ENCODE measurements at places on chromosomes 11 and 22. TPM values are rescaled to one million over a fixed set of nuclear protein-coding genes. Genes with fewer than 3 reads are reported as not detected.

GRCh38 chr22:33472462-33473344, 414.5 kb upstream of the SYN3 start:
- H3K4me1 ChIP-seq: no peaks in the 10 kb centered on the region
- H3K27me3 ChIP-seq: no peaks in the 10 kb centered on the region
- no peak overlapping the region for H3K4me3 ChIP-seq
- DNase-seq: no peak
- H3K36me3 ChIP-seq: no peaks in the 10 kb centered on the region

- no peak overlapping the region for H3K27ac ChIP-seq
- no peaks in the 10 kb centered on the region for H3K27me3 ChIP-seq
- H3K4me1 ChIP-seq: no peaks in the 10 kb centered on the region
These were observed 1.7 kb upstream of the LINC01488 start for GRCh38 chr11:69479591-69480271.

DNA sequence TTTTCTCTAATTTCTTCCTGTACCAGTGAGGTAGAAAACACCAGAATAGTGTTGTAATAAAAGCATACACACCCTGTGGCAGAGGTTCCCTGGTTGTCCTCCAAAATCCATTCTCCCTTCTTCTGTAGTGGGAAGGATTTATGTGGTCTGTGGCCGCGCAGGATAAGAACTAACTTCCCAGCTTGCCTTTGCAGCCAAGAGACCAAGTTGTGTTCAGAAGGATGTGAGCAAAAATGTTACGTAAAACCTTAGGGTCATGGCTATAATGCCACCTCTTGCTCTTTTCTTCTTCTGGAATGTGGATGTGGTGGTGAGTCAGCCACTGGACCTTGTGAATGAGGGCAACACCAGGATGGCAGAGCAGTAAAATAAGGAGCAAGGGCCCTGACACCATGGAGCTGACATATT, 28.4 kb downstream of the CCDC90B start:
- no peak overlapping the region for H3K27ac ChIP-seq
- H3K4me1 ChIP-seq: no peaks in the 10 kb centered on the region
- peaks cover 6% of the 10 kb centered on the region for H3K36me3 ChIP-seq
- no peak overlapping the region for H3K4me3 ChIP-seq

GRCh38 chr22:29328566-29329500, 13.3 kb upstream of the RASL10A start:
- H3K4me1 ChIP-seq: no peaks in the 10 kb centered on the region
- no peak for DNase-seq
- H3K4me3 ChIP-seq: no peak overlapping the region
- no peak overlapping the region for H3K27ac ChIP-seq

CD6 gene
- total RNA-seq: 411 TPM

- H3K27ac ChIP-seq: no peak overlapping the region
- no peak for DNase-seq
- H3K4me3 ChIP-seq: no peak overlapping the region
- H3K27me3 ChIP-seq: no peaks in the 10 kb centered on the region
- peaks cover 15% of the 10 kb centered on the region for H3K4me1 ChIP-seq
These were observed 24.6 kb downstream of the LRFN4 start for GRCh38 chr11:66881451-66881835.

ME3 gene
- 13.1 TPM for total RNA-seq

MUC15 gene
- not detected for total RNA-seq

DNA sequence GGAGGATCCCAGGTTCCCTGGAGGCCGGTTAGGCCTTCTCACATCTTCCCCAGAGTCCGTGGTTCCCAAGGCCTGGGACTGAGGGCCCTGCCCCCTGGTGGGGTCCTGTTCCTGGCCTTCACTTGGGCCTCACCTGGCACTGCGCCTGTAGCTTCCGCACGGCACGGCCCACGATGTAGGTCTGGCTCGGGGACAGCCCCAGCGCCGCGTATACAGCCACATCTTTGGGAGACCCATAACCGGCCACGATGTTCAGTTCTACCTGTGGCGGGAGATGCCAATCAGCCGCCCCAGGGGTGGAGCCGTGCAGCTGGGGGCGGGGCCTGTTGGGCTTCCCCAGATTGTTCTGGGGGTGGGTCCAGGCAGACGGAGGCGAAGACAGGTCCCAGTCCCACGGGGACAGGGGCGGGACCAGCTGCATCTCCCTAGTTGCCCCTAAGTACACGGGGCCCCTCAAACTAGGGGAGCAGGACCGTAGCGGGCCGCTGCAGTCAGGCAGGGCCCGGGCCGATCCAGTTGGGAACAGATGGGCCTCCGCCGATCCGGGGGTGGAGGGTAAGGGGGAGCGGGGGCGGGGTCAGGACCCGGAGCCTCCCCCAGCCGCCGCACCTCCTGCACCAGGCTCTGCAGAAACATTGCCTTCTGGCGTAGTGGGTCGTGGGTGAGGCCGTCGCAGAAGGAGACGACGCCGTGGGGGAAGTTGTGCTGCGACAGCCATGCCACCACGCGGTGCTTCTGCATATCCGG, 10.1 kb downstream of the AIP start:
- H3K4me1 ChIP-seq: peaks cover 16% of the 10 kb centered on the region
- no peak overlapping the region for H3K4me3 ChIP-seq

Data from activated T-helper 1 cell treated with anti-CD3 and anti-CD28 coated beads, Interleukin-12 subunit alpha, Interleukin-12 subunit beta, Interleukin-2, Interleukin-4 antibody, amounts not matched to agents 30 ng/mL and 10 ng/mL and 1 ng/mL, durations not matched to agents 14 hours and 24 hours and 36 hours (primary cell).